ENCODE measurements at places on chromosomes 3 and 15.

DNA sequence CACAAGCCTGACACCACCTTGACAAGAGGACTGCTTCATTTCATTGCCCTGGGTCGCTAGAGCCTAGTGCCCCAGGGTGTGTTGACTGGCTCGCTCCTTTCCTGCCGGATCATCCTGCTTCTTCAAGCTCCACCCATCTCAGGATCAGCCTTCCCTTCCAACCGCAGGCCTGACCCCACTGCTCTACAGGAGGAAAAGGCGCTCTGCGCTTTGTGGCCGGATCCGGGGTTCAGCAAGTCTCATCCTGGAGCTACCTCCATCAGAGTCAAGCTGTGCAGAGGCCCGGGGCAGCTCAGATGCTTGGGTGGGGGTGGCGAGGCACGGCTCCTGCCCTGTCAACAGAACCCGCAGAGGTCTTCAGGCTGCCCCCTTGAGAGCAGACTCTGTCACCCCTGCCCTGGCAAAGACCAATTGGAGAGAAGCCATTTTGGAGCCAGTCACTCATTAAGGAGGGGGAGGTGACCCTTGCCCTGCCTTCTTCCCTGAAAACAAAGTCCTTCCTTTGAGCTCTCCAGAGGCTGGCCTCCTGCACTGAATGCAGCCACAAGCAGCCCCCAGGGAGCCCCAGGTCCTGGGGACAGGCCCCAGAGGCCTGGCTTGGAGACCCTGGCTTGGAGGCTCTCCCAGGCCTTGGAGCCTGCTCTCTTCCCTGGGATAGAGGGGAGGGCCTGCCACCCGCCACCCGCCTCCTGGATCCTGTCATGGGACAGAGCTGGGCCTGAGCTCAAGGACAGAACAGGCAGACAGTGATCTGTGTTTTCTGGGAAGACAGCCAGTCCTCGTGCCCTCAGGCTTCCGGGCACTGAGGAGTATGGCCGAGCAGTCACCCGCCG is 80.3 kb downstream of the CPN2 start:
- DNase-seq, result no peak

DNA sequence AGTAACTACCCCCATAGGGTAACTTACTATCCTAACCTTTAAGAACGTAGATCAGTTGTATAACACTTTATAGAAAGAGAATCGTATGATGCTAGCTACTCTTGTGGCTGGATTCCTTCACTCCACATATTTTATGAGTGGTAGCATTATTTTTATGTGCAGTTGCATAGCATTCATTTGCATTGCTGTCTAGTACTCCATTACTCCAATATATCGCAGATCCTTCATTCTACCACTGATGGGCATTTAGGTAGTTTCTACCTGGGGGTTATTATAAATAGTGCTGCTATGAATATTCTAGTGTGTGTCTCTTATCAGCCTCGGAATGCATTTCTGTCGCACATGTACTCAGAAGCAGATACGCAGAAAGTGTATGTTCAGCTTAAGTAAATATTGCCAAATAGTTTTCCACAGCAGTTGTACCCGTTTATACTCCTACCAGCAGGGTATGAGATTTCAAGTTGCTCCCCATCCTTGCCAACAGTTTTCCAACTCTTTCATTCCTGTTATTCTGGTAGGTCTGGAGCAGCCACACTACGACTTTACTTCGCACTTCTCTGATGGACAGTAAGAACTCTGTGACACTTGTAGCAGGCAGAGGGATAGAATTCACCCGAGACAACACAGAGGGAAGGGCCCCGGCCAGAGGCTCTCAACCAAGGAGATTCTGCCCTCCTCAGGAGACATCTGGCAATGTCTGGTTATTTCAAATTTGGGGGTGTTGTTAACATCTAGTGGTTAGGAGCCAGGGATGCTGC is 9.8 kb upstream of the VGLL4 start:
- DNase-seq, result no peak

GRCh38 chr3:71268462-71268999 is 315.0 kb downstream of the FOXP1 start:
- DNase-seq, result no peak

DNA sequence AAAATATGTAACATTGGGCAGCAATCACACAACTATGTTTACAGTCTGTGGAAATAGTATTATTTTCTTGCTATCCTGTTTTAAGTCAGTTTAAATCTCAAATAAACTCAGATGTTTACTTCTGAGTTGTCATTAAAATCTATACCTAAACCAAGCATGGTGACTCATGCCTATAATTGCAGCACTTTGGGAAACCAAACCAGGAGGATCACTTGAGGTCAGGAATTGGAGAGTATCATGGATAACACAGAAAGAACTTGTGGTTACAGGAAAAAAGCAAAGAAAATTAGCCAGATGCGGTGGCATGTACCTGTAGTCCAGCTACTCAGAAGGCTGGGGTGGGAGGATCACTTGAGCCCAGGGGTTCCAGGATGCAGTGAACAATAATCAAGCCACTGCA is 631.6 kb upstream of the EPHA6 start:
- DNase-seq, result no peak

DNA sequence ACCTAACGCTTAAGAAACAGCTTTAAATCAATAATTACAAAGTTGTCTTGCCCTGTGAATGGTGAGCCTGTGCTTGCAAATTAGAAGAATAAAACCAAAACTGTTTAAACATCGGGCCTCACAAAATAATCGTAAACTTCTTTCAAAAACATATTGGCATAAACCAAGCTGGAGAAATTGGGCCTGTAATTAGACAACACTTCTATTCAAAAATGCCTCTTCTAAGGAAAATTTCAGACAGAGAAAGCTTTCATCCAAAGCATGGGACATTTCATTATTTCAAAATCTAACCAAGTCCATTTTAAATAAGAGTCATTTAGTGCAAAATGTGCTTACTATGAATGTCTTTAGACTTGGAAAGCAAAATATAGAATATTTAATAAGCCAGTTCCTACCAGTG is 35.5 kb upstream of the GNB4 start:
- DNase-seq, result no peak

- no peak for DNase-seq
These were observed 37.4 kb downstream of the WWTR1 start for GRCh38 chr3:149620291-149621020.

- DNase-seq, result no peak
These were observed 72.0 kb downstream of the FSIP1 start for GRCh38 chr15:39710681-39711080.

- no peak for DNase-seq
These were observed 67.1 kb upstream of the SEC13 start for GRCh38 chr3:10387881-10388609.

DNA sequence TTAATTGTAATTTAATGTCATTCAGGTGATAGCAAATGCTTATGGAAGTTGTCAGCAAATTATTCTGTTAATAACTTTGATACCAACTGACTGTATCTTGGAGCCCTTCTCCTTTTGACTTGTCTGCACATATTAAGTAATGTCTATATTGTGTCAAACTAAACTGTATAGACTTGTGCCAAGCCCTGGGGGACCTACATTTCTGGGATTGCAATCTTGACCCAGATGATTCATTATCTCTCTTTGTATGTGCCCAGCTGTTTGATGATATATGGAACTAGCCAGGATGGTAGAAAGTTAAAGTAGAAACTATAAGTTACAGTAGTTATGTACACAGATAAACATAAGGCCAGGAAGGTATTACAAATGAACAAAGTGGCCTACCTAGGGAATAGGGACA is 402.8 kb upstream of the RARB start:
- DNase-seq, result no peak

- no peak for DNase-seq
These were observed 53.8 kb downstream of the CACNA2D3 start for GRCh38 chr3:54176106-54176505.

GRCh38 chr15:84721371-84721770 is 5.4 kb upstream of the SEC11A start:
- DNase-seq, result no peak

- no peak for DNase-seq
These were observed 16.3 kb downstream of the CCDC13 start for GRCh38 chr3:42756681-42757213.

DNA sequence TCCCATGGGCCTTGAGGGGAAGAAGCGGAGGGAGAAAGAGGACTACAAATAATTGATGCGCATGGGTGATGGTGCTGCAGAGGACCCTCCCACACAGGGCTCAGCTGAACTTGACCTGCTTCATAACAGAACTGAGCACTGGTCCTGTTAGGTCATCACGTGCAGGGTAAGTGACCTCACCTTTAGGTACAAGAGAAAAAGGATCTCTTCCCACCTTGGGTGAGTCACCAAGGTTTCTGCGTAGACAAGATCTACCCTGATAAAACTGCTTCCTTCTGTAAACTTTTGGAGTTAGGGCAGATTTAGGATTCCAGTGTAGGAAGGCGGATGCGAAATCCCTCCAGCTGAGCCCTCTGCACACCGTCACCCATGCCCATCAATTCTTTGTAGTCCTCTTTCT is 67.1 kb downstream of the FEM1B start:
- no peak for DNase-seq

- no peak for DNase-seq
These were observed 32.9 kb downstream of the DNAJB8 start for GRCh38 chr3:128433837-128434165.

DNA sequence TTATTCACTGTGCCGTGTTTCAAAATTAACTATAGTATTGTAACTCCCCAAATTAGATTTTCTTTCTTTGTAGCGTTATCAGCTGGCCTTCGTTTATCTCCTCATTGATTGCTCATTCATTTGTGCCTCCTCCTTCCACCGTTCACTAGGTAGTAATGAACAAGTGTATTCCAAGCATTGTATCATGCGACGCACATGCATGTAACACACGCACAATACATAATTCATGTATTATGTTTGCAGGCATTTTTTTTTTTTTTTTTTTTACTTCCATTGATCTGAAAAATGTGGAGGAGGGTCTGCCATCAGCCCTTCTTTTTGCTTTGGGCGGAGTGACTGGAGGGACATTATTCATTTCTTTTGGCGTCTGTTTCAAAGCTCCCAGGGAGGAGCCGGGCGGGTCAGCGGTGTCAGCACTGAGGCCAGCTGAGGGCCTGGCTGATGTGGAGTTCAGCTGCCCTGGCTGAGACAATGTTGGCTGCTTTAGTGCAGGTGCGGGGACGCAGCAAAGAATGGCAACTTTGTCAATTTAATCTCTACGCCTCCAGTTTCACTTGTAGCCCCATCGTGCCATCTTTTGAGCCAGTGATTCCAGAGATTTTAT is 107.0 kb downstream of the MCTP2 start:
- DNase-seq, result no peak

GRCh38 chr3:174072675-174073074 is 675.1 kb downstream of the NLGN1 start:
- DNase-seq, result no peak

DNA sequence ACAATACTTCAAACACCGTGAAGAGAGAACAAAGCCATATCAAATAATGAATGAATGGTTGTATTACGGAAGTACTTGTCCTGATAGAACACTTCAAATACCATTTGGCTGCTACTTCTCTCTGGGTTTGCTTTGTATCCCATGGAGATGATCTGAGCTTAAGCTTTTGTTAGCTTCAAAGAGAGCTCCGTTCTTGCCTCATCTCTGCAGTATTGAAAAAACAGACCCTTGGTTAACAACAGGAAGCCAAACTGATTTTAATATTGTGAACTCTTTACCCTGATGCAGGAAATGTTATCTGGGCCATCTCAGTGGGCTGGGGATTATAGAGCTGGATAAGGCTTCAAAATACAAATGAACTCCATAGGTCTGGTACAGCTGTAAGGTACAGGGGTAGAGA is 101.0 kb downstream of the CHL1 start:
- no peak for DNase-seq

DNA sequence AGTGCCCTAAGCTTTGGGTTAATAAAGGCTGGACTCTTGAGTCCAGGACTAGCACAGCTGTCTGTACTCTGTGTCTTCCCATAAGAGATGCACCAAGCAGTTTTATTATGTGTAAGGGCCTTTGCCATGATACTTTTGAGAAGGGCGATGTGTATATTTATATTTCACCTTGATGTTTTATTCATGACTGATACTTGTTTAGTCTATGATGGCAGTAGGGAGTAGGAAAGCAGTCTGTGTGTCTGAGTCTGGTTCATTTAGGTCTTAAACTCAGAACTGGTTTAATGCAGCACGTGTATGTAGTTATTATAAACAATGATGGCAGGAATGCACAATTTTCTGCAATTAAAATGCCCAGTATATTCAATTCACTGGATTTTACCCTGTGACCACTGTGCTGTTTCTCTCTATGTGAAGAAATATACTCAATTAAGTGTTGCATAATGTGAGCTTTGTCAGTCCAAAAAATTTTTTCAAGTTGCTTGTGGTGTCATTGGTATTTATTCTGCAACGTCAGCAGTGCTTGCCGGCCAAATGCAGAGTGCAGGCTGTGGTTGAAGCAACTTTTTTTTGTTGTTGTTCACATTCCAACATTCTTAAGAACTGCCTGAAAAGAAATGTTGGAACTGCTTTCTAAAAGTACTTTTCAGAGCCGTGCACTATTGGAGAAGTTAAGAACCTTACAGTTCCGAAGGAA is 423.7 kb upstream of the SEMA6D start:
- DNase-seq, result no peak

- no peak for DNase-seq
These were observed 7.8 kb upstream of the FAM174B start for GRCh38 chr15:92663250-92663951.

GRCh38 chr3:25428789-25429335 is 799 bp downstream of the RARB start:
- no peak for DNase-seq

DNA sequence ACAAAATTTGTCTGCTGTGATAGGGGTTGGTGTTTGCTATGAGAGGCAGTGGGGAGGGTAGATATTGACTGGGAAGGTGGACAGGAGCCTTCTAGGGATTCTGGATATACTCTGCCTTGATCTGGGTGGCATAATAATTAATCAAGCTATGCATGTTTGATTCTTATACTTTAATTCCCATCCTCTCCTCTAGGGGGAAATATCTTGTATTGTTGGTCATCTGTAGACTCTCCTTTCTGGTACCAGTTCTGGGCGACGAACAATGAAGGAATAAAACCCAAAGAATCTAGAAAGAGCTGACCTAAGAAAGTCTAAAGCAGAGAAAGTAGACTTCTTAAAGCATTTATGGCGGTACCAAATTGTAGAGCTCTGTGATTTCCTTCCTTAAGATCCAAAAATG is 198.2 kb upstream of the STRIT1 start:
- DNase-seq, result no peak

DNA sequence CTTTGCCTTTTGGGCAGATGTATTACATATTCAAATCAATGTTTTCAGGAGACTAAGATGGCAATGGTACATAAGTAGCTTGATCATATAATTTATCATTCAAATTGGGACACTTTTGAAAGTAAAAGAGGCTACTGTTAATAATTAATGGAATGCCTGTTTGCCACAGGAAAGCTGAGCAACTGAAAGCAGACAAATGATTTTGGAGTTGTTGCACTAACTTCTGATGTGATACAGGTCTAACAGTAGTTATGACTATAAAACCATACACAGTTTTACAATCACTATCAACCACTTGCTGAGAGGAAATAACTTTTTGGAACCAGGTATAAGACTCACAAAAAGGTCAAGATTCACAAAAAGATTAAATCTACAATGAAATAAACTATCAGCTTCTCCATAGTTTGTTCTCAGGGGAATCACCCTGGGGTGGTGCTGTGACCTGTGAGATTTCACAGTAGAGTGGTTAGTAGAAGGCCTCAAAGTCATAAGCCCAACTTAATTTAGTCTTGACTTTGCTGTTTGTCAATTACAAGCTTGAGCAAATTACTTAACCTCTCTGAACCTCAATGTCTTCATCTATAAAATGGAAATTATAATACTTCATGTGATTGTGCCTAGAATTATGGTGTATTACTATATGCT is 42.7 kb downstream of the HHLA2 start:
- no peak for DNase-seq

- DNase-seq, result no peak
These were observed 3.9 kb downstream of the B4GALT4 start for GRCh38 chr3:119236756-119237155.
